ENCODE measurements at places on chromosomes 7 and 10.
A peak's percentile ranks its signal among the peaks of the same experiment; 100 is the strongest.

DNA sequence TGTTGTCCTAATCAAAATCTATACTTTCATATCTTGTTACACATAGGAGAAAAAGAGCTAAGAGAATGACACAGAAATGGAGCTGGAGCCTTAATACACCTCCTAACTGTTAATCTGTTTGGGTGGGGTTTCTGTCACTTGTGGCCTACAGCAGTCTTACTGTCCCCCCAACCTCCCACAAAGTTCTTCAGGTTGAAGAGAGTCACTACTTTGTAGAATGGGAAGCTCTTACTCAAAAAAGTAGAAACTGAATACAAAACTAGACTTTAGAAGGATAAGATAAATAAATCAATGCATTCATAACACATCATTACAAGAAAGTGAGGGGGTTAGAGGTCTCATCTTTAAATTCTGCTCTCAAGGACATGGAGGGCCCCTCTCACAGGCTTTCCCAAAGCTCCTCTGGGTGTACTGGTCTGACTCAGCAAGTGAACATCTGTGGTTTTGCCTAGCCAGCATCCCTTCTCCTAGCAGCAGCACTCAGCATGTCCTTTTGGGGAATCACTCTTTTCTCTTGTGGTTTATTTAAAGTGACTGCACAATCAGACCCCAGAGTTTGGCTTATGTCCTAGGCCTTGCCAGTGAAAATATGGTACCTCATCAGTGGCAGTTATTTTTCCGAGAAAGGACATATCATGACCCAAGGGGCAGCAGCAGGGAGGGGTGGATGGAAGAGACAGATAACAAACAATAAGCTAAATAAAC is 2.0 kb upstream of the BLVRA start:
- DNase-seq = no peak

- no peak for DNase-seq
Measured at GRCh38 chr10:7186387-7187018, 224.3 kb downstream of the SFMBT2 start.

DNA sequence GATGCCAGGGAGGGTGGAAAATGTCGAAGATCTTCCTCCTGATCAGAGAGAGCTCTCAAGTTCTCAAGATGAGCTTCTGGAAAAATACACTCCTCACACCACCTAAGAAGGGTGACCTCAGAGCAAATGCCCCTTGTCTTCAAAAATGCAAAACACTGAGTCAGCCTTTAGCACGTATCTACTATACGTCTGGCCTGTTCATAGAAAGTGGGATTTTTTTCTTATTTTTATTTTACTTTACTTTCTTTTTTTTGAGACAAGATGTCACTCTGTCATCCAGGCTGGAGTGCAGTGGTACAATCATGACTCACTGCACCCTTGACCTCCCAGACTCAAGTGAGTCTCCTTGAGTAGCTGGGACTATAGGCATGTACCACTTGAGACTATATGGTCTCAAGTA is 57.1 kb downstream of the AFAP1L2 start:
- no peak for DNase-seq

- no peak for DNase-seq
Measured at GRCh38 chr7:20539201-20539600, 76.3 kb upstream of the ABCB5 start.

- DNase-seq = no peak
Measured at GRCh38 chr10:110083884-110084283, 76.1 kb downstream of the ADD3 start.

DNA sequence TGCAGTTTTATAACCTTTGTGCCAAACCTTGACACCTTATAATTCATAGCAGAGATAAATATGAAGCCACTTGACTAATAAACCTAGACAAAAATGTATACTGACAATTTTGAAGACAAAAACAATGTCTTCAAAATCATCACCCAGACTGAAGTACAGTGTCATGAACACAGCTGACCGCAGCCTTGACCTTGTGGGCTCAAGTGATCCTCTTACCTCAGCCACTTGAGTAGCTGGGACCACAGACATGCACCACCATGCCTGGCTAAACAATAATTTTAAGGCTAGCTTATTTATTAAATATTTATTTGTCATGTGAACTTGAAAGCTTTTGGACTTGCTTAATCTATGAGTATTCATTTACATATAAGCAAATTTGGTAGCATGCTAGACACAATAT is 24.3 kb downstream of the IL6 start:
- no peak for DNase-seq

DNA sequence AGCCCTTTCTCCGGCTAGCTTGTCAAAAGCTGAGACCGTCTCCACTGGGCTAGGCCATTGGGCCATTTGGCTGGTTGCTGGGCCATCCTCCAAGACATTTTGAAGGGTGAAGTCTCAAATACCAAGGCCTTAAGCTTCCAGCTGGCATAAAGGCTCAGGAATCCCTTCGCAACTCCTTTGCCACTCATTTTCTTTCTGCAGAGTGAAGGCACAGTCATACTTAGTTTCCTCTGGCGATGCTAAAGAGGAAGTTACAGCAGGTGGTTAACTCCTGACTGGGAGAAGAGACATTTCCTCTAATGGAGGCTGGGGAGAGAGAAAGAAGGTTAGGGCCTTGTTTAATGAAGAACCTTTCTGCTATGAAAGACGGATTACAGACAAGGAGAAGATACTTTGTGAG is 4.8 kb upstream of the REPIN1 start:
- peak; percentile 53 for DNase-seq

- DNase-seq = no peak
Measured at GRCh38 chr7:69508736-69509135, 89.5 kb upstream of the AUTS2 start.

- no peak for DNase-seq
Measured at GRCh38 chr10:70998086-70998485, 109.7 kb upstream of the PCBD1 start.

- no peak for DNase-seq
Measured at GRCh38 chr7:43594020-43594419, 11.1 kb downstream of the STK17A start.

DNA sequence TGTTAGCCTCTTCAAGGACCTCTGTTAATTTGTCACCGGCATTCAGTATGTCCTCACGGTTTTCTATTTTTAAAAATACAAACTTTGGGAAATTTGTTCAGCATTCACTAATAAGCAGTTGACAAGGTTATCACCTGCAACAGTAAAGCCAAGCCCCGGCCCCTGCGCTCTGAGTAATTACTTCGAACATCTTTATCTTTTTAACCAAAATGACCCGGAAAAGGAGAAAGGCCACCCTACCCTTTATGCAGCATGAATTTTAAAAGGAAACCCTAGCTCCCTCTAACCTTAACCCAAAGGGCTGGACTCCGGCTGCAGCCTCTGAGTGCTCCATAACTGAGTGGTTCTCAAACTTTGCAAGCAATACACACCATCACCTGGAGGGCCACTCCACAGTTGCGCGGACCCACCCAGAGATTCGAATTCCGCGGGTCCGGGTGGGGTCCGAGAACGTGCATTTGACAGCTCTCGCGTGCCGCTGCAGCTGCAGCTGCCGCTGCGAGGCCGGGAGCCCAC is 940 bp downstream of the NSMCE4A start:
- no peak for DNase-seq

All from GM06990 (cell line).